ENCODE measurements at places on chromosomes 7 and 10.

GRCh38 chr10:96254976-96255375, 16.4 kb downstream of the BLNK start:
- no peak for DNase-seq

DNA sequence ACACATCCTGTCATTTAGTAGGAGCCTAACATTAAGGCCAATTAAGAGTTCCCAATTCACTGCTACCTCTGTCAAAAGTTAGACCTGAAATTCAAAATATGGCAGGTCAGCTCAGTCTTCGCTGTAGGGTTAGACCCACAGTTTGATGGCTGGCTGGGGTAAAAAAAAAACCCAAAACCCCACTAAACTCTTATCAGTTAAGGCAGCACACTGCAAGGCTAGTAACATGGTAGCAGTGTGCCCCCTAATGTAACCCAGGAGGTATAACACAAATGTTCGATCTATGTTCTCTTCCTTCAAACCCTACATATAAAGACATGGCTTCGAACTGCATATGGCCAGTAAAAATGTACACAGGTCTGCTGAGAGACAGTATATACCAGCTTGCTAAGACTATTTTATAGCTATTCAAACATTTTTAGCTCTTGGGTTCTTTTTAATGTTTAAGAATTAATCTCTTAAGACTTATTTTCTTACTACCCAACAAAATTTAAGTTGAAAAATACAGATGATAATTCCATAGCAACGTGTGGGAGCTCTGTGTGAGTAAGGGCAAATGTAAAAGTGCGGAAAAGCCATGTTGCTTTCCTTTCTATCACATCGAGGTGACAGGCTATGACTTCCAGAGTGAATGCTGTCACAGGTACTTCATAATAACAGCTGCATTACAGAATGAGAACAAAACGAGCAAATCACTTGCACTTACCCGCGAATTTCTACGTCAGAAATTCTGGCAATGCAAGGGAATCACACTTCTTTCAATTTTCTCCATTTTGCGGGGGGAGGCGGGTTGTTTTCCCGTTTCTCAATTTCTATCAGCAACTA, 168.4 kb upstream of the IMMP2L start:
- DNase-seq, result peak; percentile 14

DNA sequence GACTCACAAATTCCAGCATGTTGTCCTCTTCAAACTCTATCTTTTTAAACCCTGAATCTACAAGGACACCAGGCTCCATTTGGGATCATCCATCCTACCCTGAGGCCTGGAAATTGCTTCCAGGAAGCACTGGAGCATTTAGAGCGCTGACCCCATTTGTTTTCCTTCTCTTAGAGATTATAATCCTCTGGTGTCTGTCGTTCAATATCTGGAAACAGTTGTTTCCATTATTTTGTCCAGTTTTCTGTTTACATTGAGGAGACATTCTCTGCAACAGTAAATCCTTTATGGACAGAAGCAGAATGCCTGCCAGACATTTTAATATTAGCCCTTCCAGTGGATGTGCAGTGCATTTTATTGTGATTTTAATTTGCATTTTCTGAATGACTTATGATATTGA, 119.4 kb upstream of the MEOX2 start:
- no peak for DNase-seq

- no peak for DNase-seq
These were observed 43.8 kb downstream of the PTPN12 start for GRCh38 chr7:77580762-77581350.

DNA sequence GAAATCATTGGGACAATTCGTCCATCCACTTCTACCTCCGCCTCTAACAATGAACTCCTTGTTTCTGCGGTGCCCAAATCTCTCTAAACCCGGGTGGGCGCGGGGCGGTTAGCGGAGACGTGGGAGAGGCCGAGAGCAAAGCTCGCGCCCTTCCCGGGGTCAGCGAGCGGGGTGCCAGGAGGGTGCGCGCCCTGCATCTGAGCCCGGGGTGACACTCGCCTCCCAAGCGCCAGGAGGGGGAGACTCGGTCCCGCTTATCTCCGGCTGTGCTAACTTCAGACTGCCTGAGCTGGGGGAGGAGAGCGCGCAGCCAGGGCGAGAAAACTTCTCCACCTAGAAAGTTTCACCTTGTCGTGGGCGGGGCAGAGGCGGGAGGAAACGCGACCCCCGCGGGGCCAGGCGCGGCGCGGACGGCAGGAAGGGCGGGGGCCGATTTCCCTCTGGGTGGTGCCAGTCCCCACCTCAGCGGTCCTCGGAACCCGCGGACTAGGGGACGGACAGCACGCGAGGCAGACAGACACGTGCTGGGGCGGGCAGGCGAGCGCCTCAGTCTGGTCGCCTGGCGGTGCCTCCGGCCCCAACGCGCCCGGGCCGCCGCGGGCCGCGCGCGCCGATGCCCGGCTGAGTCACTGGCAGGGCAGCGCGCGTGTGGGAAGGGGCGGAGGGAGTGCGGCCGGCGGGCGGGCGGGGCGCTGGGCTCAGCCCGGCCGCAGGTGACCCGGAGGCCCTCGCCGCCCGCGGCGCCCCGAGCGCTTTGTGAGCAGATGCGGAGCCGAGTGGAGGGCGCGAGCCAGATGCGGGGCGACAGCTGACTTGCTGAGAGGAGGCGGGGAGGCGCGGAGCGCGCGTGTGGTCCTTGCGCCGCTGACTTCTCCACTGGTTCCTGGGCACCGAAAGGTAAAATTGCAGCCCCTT, at the start of gene MET:
TSS of gene MET (plus strand) at position 516 of the 915 bp plus-strand sequence. CDS start 26,889 bp downstream, outside the sequence.
- DNase-seq, result peak; percentile 90

GRCh38 chr7:152986376-152986775, 226.8 kb downstream of the ACTR3B start:
- DNase-seq, result no peak

All from hepatocyte (in vitro differentiated cells).